ENCODE measurements at places on chromosomes 11 and 22.
A peak's percentile ranks its signal among the peaks of the same experiment; 100 is the strongest.

- no peak for DNase-seq
These were observed 41.3 kb downstream of the LRP5 start for GRCh38 chr11:68353669-68354068.

DNA sequence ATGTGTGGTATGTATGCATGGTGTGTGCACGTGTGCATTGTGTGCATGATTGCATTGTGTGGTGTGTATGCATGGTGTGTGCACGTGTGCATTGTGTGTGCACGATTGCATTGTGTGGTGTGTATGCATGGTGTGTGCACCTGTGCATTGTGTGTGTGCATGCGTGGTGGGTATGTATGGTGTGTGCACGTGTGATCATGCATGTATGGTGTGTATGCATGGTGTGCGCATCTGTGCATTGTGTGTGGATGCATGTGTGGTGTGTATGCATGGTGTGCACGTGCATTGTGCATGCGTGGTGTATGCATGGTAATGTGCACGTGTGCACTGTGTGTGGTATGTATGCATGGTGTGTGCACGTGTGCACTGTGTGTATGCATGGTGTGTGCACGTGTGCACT is 16.8 kb downstream of the ALG12 start:
- DNase-seq: no peak

GRCh38 chr22:49009359-49010063 is 818.2 kb downstream of the BRD1 start:
- DNase-seq: no peak

- no peak for DNase-seq
These were observed 73.4 kb upstream of the TTC12 start for GRCh38 chr11:113240790-113241635.

DNA sequence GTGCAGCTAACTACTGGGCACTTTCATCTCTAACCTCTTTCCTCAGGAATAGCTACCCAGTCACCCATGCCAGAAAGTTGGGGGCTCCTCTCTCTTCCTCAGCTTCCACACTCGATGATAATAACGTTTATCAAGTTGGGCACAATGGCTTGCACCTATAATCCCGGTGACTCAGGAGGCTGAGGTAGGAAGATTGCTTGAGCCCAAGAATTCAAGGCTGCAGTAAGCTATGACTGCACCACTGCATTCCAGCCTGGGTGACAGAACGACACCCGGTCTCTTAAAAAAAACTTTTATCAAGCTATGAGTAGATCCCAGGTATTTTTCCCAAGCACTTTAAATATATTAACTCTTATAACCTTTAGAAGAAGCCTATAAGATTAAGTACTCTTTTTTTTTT is 2.0 kb downstream of the SF3A1 start:
- no peak for DNase-seq

DNA sequence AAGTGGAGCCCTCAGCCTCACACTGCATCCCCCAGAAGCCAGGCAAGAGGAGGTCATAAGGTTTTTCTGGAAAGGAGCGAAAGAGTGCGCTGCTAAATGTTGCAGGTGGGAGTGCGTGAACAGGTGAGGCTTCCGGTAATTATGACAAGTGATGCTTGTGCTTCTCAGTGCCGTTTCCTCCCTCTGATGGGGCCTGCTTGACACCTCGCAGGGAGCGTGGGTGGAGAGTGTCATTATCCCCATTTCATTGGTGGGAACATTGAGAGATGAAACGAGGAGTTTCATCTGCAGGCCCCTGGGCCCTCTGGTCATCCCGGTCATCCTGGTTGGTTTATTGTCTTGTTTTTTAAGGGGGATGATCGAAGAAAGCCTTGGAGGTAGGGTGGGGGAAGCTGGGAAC is 57.5 kb downstream of the BCR start:
- no peak for DNase-seq

DNA sequence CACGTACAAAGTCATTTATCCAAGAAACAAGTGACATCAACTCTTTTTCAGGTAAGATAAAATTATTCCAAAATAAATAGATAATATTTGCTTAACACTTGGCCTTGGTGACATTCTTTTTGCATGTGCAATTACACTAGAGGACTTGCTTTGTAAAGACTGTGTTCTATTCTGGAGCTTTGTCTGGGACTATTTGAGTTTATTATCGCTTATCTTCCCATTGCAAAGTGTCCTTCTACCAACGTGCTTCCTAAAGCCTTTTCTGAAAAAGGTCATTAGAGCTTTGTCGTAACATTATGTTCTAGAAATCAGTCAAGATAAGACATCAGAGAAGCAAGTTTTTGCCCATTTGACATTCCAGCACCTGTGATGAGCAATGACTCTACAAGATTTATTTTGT is 78.3 kb upstream of the MYO18B start:
- no peak for DNase-seq

- no peak for DNase-seq
These were observed 11.5 kb downstream of the VSTM5 start for GRCh38 chr11:93838967-93839366.

DNA sequence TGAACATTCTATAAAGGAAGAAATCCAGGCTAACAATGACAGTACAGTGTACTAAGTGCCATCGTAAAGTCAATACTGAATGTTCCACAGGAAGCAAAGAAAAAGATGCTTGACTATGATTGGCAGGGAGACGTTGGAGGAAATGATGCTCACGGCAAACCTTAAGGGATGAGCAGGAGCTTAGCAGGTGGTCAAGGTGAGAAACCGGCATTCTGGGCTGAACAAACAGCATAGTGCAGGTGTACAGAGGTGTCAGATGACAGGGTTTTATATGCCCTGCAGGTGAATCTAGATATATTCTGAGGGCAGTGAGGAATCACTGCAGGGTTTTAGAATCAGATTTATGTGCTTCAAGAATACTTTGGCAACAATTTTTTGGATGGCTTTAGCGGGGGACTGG is 85.3 kb upstream of the HEPHL1 start:
- DNase-seq: no peak

DNA sequence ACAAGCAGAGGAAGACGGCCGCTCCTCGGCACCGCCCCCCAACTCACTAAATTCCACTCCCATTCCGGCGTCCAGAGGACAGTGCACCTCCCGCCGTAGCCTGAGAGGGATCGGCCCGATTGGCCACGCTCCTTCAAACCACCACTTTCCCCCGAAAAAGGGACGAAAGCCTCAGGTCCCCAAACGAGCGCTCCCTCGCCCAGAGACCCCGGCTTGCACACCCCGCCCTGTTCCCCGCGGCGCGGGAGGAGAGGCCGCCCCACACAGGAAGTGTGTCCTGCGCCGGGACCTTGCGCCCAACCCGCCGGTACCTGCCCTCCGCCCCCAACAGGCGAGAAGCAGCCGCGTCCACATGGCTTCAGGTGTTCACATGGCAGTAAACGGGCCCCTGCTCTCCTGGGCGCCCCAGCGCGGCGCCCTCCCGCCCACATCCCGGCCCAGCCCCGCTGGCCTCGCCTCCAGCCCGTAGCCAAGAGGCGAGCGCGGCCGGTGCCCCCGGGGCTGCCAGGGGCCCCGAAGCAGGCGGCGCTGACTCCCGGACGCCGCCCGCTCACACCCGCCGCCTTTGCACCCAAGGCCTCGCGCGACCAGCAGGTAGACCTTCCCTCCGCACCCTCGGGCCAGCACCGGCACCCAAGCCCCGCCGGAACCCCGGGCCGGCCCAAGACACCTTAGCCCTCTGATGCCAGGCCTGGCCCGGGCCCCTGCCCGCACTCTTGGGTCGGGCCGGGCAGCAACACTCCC is 849 bp downstream of the TCF20 start:
- no peak for DNase-seq

DNA sequence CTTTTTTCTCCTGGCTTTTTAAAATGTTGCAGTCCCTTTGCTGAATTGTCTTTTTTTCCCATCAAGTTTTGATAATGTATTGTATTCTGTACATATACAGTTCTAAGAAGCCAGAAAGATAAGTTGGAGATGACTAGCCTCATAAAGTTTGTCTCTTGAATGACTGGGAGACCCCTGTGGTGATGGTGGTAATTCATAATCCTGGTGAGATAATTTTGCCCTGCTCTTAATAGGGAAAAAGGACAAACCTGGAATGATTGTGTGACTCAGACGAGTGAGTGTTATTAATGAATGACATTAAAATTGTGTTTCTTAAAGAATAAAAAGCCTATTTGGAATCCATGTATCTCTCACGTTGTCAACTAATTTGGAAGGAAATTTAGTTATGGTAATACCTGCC is 1.2 kb downstream of the HIKESHI start:
- no peak for DNase-seq

GRCh38 chr22:21051831-21052400 is 6.2 kb downstream of the LRRC74B start:
- DNase-seq: no peak

DNA sequence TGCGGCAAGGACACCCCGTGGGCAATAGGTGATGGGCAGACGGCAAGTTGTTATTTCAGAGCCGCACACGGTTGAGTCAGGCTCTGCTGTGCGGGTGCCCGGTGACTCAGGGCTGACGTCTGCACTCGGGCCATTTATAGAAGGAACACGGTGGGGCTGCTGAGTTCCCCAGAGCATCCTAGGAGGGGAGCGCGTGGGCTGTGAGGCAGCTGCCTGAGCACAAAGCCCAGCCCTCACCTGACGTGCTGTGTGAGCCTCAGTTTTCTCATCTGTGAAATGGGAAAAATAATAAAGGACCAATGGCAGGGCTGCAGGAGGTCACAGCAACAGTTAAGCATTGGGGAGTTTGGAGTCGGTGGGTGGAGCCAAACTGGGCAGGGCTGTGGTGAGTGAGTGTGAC is 11.3 kb upstream of the RHOD start:
- DNase-seq: no peak

GRCh38 chr22:37147186-37147990 is 2.3 kb downstream of the IL2RB start:
- DNase-seq: no peak

DNA sequence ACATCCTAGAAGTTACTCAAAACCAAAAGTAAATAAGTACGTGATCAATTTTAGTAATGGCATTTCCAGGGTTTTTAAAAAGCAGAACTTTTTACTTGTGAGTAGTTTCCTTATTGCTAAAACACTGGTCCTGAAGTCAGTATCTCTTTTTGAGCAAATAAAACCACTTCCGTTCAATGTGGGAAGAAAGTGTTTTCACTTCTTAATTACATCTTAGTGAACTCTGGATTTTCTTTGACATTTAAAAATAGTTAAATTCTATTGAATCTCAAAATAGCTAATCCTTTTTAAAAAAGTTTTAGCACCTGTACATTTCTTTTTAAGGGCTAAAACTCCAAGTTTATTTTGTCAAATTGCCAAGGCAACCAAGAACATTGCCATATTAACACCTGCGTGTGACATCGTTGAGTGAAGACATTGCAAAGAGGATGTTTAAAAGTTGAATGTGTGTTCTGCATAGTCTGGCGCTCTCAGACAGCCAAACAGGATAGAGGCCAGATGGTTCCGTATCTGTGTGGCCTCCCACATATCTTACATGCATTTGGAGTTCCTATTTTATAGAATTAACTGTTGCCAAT is 17.2 kb upstream of the OR5B21 start:
- peak; percentile 90 for DNase-seq

DNA sequence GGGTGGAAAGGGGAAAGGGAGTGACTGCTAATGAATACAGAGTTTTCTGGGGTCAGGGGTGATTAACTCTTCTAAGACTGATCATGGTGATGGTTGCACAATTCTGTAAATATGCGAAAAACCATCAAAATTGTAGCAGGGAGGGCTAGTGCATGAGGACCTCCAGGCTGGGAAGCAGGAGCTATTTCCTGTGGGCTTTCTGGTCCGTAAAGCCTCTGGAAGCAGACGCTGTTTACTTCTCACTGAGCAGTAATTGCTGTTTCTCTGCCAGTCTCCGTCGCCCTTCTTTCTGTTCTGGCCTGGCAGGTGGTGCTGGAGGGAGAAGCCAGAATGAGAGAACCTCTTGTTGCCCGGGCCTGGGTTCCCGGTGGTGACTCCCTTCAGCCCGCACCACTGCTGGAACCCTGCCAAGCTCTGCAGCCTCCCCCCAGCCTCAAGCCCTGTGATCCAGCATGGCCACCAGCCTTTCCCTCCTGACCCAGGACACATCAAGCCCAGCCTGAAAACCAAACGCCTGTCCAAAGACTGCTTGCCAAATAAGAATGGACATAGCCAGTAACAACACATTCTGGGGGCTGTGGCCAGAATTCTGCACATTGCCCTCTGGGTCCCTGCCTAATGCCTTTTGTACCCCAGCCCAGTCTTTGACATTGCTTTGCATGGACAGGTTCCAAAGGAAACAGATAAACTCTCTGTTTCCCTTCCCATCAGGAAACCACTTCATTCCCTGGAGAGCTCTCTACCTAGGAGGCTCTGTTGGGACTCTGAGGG is 201.0 kb upstream of the NAV2 start:
- DNase-seq: no peak

DNA sequence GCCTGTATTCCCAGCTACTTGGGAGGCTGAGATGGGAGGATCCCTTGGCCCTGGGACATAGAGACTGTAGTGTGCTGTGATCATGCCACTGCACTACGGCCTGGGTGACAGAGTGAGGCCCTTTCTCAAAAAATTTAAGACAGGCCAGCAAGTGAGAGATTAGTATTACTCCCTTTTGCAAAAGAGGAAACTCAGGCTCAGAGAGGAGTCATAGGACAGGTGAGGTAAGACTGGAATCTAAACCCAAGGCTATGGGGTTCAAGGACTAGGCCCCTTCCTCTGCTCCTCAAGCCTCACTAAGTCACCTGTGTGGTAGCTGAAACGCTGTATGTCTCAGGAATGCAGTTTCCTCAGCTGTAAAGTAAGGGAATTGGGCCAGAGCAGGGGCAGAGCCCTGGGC is 1.6 kb upstream of the P2RY2 start:
- DNase-seq: no peak

- DNase-seq: no peak
These were observed 1984.7 kb upstream of the RAG2 start for GRCh38 chr11:38582756-38583155.

DNA sequence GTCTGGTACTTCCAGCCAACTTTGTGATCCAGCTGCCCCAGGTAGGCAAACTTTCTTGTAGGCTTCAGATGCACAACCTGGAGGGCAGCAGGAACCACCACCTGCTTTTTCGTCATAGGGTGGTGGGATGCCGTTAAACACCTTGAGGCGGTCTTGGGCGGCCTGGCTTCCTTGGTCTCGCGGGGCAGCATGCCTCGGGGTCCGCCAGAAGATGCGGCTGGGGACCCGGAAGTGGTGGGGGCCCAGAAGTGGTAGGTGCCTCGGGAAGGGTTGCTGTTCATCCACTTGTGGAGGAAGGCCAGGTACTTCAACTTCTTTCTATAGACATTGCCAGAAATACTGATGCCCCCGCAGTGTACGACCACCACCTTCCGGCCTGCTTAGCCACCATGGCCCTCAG is 13.3 kb downstream of the DUSP18 start:
- no peak for DNase-seq

DNA sequence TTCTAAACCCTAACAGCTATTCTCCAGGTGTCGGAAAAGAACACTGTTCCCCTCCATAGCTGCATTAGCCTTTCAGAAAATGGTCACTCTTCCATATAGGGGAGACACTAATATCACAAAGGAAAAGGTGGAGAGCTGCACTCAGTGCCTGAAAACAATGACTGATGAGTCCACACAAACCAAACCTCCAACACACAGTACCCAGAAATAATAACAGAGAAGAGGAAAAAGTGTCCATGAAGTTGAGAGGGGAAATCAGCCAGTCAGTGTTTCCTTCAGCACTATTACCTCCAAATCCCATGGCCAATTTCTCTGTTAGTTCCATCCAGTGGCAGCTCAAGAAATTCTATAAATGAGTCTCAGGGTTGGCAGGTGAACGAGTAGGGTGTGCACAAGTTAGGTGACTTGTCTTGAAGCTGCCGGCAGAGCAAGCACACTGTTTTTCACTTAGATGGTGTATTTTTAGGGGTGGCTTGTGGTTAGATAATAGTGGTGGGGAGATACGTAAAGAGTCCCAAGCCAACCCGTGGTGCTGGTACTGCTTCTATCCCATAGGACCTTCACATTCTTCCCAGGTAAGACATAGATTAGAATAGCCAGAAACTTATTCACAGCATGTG is 84.5 kb upstream of the CHRM4 start:
- no peak for DNase-seq
